Activated T-cell treated with anti-CD3 and anti-CD28 coated beads for 24 hours (primary cell): ENCODE measurements at places on chromosomes 3 and 15.

DNA sequence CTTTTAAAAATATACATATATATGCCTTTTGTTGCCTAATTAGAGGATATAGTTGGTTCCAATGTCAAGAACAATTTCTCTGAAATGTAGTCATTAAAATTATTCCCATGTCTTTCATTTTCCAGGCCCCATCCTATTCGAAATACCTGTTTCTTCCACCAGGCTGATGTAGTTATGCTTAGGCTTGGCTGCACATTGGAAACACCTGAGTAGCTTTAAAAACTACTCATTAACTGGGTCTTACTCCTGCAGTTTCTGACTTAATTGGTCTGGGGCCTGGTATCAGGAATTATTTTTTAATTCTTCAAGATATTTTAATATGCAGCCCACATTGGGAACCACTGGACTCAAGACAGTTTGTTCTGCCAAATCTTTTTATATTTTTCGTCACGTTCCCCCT, 53.7 kb downstream of the TGFBR2 start:
- DNase-seq: no peak

DNA sequence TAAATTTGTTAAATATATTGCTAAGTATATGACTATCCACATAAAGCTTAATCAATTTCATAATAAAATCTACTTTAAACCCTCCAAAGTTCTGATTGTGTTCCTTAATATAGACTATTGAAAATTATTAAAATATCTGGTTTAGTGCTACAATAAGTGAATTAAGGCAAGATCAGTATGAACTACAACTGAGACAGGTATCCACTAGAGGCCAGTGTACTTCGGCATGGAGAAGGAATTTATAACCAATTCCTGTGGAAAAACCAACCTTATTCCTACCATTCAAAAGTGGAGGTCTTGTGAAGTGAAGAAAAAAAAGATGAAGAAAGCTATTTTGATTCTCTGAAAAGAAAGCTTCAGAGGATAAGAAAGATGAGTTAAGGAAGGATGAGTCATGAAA, 237.7 kb downstream of the SUCLG2 start:
- no peak for DNase-seq

DNA sequence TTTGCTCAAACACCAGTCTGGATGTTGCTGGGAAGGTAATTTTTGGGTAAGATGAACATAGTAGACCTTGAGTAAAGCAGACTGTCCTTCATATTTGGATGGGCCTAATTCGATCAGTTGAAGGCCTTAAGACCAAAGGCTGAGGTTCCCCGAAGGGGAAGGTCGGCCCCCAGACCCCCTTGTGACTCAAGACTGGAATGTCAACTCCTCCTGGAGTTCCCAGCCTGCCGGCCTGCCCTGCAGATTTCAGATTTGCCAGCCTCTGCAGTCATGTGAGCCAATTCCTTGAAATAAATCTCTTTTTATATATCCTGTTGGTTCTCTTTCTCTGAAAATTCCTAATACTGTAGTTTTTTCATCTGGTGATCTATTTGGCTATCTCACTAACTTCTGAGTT, 146.5 kb downstream of the APBA2 start:
- no peak for DNase-seq

- DNase-seq: peak; percentile 16
Measured at GRCh38 chr3:135895106-135895733, 70.3 kb upstream of the PPP2R3A start.

GRCh38 chr3:184361932-184362667, 590 bp downstream of the POLR2H start:
- DNase-seq: peak; percentile 31

- DNase-seq: no peak
Measured at GRCh38 chr15:96792216-96792615, 461.7 kb downstream of the NR2F2 start.

GRCh38 chr3:113210604-113211329, 590 bp upstream of the BOC start:
- DNase-seq: no peak

DNA sequence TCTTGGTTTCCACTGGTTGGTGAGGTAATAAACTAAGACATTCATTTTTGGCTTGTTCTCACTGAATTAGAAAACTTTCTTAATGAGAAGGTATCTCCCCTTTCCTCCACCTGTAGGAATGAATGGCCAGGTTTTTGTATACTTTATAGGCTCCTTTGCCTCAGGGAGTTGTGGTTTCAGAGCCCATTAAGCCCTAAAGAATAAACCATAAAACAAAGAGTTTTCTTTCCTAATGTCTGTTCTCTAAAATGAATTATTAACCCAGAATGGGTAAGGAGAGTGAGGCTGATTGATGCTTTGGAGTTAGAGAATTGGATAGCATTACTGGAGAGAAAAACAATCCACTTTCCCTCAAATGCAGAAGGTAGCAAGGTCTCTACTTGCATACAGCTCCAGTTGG, 67.6 kb downstream of the TIGIT start:
- DNase-seq: no peak

DNA sequence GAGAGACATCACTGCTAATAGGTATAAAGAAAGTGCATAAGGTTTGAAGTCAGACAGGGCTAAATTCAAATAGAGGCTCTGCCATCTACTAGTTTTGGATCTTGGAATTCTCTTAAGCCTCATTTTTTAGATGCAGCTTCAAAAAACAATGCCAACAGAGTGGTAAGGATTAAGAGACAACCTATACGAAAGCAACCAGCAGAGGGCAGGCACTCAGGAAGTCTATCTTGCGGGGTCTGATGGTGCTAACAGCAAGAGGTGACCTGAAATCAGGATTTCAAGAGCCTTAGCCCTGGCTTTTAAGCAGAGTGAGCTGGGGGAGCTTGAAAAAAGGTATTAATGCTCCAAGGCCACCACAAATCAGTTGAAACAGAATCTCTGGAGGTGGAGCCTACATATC, 40.7 kb downstream of the LDHAL6B start:
- DNase-seq: peak; percentile 28

GRCh38 chr3:46289966-46290365, 47.7 kb downstream of the CCR3 start:
- no peak for DNase-seq

DNA sequence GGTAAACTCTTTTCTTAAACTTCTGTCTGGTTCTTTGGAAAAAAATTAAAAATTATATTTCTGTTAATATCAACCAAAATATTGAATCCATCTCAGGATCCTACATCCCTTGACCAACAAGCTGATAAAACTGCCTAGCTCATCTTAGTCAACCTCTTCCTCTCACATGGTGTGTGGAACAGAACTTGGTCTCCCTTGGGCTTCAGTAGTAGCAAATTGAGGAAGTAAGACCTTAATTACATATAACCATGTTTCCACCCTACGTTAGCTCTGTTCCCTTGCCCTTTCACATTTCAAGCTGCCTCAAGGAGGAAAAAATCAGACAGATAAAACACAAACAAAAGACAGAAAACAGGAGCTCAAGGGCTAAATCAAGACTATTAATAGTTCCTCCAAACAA, 116.4 kb downstream of the GREM1 start:
- DNase-seq: no peak
